ENCODE measurements at places on chromosomes 16 and 17.

DNA sequence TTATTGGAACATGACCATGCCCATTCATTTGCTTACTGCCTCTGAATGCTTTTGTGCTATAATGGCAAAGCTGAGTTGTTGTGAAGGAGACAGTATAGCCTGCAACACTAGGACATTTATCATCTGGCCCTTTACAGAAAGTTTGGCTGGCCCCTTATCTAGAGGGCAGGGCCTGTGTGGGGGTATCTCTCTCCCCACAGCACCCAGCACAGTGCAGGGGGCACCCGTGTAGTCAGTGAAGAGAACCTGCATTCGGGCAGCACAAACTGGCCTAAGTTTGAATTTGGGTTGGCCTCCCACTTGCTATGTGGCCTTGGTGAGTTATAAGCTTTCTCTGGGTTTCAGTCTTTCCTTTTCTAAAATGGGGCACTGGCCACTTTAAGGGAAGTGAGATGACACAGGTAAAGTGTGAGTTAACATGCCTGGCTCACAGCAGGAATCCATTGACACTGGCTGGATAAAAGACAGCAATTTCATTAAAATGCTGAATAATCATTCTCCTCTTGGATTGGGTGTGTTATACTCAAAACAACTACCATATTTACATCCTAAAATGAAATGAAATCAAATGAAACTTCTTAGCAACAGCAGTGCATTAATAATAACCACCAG, 12.1 kb downstream of the UBE2O start:
- no peak for DNase-seq

- DNase-seq: no peak
These were observed 62.1 kb downstream of the MYO1D start for GRCh38 chr17:32814836-32815235.

GRCh38 chr17:2889256-2889655, 93.0 kb downstream of the RAP1GAP2 start:
- no peak for DNase-seq

- no peak for DNase-seq
These were observed 99.2 kb upstream of the ZNF750 start for GRCh38 chr17:82938873-82939620.

- no peak for DNase-seq
These were observed 73.4 kb upstream of the COX10 start for GRCh38 chr17:13995856-13996271.

DNA sequence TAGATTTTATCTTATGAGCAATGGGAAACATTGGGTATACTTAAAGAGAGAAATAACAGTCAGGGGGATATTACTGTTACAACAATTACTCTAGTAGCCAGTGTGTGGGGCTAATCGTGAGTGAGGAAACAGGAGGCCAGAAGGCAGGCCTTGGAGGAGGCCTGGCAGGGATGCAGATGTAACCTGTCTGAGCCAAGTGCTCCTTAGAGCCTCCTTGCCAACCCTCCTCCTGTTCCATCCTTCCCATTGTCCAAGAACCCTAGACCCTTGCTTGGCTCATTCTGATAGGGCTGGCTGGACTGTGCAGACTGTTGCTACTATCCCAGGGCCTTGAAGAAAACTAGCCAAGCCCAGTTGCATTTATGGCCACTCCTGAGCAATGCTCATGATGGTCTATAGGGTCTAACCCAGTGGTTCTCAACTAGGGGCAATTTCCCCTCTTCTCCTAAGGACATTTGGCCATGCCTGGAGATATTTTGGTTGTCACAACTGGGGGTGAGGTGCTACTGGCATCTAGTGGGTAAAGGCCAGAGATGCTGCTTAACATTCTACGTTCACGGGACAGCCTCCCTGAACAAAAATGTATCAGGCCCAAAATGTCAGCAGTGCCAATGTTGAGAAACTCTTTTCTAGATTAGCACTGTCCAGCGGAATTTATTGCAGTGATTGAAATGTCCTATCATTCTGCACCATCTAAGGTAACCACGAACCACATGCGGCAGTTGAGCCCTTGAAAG, 24.4 kb upstream of the WSCD1 start:
- no peak for DNase-seq

DNA sequence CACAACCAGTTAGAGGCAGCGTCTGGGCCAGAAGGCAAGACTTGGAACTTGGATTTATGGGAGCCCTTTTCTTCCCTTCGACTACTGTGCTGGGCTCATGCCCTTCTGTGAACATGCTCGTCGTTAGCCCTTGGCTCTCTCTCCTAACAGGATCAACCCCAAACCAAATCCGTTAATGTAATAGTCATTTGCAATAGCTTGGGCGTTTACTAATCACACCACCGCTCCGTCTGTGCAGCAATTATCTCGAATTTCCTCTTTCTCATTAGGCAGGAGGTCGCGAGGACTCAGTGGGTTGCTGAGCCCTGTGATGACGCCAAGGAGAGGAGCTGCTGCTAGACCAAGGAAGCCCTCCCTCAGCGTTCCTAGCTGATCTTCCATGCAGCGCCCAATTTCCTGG, 114.7 kb downstream of the ENGASE start:
- DNase-seq: no peak

DNA sequence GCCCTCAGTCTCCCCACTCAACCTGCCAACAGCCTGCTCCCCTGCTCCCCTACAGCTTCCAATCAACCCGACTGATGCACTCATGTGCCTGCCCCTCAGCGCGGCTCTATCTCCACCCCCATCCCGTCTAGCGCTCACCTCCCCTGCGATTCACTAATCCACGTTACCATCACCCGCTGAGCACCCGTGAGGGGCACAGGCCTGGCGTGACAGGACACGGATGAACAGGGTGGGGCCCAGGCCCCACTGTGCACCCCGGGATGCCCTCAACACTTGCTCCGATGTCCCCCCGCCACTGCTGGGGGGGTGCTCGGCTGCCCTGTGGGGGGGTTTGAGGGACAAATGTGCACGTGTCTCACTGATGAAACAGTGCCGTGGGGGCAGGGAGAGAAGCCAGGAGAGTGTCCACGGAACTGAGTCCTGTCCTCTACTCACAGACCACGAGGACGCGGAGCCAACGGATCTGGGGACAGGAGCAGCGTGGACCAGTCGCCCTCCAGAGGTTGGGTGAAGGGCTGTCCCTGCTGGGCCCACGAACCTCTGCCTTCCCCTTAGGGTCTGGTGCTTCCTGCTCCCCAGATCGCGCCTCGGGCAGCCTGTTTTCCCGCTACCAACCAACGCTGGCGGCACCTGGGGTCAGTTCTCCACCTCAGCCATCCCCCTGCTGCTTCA, 66.7 kb downstream of the RPH3AL start:
- no peak for DNase-seq

GRCh38 chr16:78444-79150, 572 bp downstream of the MPG start:
- DNase-seq: no peak

- no peak for DNase-seq
These were observed 7.1 kb upstream of the MT2A start for GRCh38 chr16:56601325-56601724.

DNA sequence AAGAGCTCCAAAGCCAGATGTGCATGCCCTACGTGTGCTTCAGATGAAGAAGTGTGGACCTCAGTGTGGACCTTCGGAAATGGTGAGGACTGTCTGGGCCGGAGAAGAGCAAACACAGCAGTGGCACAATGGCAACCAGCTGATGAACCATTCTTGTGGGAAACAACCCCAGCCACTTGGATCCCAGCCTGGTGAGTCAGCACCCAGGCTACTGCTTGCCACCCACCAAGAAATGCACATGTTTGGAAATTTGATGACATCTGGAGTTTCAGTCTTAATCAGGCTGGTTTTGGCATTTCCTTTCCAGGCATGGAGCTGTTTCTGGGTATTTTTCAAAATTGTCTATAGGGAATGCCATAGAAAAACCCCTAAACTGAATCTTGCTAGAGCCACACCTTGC, 42.7 kb downstream of the DYNLRB2 start:
- no peak for DNase-seq

DNA sequence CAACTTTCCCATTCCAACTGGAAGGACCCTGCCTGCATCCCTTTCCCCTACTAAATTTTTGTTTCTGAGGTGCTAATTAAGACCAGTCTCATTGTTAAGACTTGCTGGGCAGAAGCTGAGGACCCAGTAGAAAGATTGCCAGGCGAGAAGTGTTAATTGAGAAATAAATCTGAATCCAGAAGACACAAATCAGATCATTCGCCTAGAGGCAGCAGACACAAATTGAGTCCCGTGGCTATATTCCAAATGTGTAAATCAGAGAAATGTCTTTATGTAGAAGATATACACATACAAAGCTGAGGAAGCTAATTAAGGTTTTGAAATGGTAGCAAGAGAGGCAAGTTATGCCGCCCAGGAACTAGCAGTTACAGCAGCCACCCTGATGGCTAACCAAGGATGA, 29.6 kb downstream of the CALCOCO2 start:
- DNase-seq: no peak

- no peak for DNase-seq
These were observed 29.7 kb downstream of the DUSP14 start for GRCh38 chr17:37519251-37519985.

Data from GDM1 (cell line).